ENCODE measurements at places on chromosomes 6 and 20. TPM values are rescaled to one million over a fixed set of nuclear protein-coding genes. Genes with fewer than 3 reads are reported as not detected.
A peak's percentile ranks its signal among the peaks of the same experiment; 100 is the strongest.

GRCh38 chr6:23021487-23021886, 452.1 kb downstream of the HDGFL1 start:
- no peak for DNase-seq

- no peak for DNase-seq
These were observed 55.2 kb upstream of the TBC1D7 start for GRCh38 chr6:13383328-13384163.

- no peak for DNase-seq
These were observed 51.6 kb downstream of the RALY start for GRCh38 chr20:34045294-34045693.

- DNase-seq = no peak
These were observed 21.7 kb downstream of the YTHDF1 start for GRCh38 chr20:63194007-63194796.

DNA sequence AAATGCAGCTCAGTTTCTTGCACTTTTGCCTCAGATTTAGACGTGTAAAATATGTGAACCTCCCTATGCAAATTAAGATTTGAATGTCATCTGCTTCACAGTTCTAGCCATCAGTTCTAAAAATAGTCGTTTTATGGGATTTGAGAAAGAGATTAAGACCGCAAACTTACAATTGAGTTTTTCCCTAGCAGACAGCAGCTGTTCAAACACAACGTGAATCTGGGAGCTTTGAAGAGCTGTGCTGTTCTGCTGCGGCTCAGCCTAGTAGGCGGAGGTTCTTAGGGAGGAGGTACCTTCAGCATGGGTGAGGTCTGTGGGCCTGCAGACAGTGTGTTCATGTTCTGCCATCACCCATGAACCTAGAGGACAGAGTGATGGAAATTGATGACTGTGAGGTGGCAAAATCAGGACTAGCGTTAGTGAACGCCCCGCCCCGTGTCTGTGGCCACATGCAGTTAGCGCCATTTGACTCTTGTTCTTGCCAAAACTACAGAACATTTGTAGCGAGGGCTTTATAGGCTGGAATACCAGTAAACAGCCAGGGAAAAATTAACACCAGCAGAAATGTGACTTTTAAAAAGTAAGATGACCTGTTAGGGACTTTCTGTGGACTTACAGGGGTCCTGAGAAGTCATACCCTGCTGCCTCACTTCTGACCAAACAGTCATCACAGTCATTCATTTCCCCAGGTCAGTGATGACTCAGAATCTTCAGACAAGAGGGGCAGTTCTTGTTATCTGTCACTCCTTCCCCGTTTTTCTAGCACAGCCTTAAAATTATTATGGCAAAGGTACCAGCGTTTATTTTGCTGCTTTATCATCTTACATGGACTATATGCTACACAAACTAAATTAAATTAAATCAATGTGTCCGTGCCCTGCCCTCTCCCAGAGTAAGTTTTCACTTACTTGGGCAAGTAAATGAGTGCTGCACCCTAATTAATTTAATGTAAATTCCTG, 84.3 kb upstream of the TMEM181 start:
- no peak for DNase-seq

- DNase-seq = no peak
These were observed 1.2 kb downstream of the DCBLD1 start for GRCh38 chr6:117483645-117484016.

DNA sequence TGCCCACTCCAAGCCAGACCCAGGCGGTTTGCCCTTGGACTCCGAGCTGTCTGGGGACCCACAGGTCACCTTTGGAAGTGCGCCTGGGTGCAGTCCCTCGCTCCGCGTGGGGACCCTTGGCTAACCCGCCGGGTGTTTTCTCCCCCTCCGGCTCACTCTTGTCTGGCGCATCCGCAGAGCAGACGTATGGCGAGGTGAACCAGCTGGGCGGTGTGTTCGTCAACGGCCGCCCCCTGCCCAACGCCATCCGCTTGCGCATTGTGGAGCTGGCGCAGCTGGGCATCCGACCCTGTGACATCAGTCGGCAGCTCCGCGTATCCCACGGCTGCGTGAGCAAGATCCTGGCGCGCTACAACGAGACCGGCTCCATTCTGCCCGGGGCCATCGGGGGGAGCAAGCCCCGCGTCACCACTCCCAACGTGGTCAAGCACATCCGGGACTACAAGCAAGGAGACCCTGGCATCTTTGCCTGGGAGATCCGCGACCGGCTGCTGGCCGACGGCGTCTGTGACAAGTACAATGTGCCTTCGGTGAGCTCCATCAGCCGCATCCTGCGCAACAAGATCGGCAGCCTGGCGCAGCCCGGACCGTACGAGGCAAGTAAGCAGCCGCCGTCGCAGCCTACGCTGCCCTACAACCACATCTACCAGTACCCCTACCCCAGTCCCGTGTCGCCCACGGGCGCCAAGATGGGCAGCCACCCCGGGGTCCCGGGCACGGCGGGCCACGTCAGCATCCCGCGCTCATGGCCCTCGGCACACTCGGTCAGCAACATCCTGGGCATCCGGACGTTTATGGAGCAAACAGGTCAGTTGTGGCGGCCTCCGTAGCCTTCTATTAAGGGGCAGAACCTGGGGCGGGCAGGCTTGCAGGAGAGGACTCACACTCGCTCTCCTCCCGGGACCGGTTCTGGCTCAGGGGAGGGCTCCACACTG, 1.1 kb downstream of the PAX1 start:
- no peak for DNase-seq

GRCh38 chr20:44309763-44310663, 989 bp downstream of the FITM2 start:
- DNase-seq = no peak

- DNase-seq = peak; percentile 18
These were observed 66.3 kb upstream of the CD93 start for GRCh38 chr20:23152308-23152892.

DNA sequence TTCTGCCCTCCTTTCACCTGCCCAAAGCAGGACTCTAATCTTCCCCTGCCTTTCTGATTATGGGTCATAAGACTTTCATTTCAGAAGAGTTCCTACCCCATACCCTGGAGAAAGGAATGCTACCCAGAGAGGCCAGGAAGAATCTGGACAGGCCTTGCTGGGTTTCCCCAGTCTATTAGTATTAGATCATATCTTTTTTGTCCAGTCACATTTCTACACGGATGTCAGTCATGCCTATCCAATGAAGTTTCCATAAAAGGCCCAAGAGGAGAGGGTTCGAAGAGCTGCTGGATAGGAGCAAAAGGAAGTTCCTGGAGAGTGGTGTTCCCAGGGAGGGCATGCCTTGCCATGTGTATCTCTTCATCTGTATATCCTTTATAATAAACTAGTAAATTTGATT, 3.2 kb downstream of the POLH start:
- no peak for DNase-seq

- DNase-seq = peak; percentile 85
These were observed at the start of gene SLC16A10 for GRCh38 chr6:111087106-111087835. Gene SLC16A10, plus strand, starts transcription at chr6:111087503. Its CDS starts 250 bp downstream, at chr6:111087753.

- no peak for DNase-seq
These were observed 9.7 kb upstream of the MARCKS start for GRCh38 chr6:113847447-113847846.

GRCh38 chr6:145420599-145420998, 314.7 kb downstream of the EPM2A start:
- DNase-seq = no peak

- DNase-seq = no peak
These were observed 130.0 kb downstream of the BTBD9 start for GRCh38 chr6:38509713-38510112.

GRCh38 chr6:161395716-161396231, 121.9 kb upstream of the AGPAT4 start:
- DNase-seq = no peak

- DNase-seq = no peak
These were observed 62.0 kb downstream of the TSPYL4 start for GRCh38 chr6:116191881-116192280.

DNA sequence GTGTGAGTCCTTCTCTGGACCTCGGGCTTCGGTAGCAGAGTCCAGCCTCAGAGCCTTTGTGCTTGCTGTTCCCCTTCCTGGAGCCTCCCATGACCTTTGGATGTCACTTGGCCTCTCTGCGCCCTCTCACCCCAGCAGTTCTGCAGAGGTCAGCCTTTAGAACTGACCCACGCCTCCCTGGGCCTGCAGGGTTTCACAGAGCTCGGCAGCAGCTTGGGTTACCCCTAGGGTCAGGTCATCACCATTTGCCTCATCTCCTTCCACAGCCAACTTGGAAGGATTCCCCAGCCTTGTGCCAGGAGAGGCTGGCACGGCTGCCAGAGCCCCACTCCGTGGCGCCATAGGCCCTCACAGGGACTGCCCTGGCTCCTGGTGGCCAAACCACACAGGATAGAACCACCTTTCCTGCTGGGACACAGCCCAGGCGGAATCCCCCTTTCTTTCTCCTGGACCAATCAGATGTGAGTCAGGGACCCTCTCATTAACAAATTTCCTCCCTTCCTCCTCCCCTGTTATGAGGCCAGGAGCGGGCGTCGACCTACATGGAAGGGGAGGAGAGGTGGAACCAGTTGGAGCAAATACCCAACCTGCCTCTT, 13.9 kb upstream of the SIRPA start:
- no peak for DNase-seq

- no peak for DNase-seq
These were observed 6.3 kb upstream of the TSHZ2 start for GRCh38 chr20:52965819-52966218.

DNA sequence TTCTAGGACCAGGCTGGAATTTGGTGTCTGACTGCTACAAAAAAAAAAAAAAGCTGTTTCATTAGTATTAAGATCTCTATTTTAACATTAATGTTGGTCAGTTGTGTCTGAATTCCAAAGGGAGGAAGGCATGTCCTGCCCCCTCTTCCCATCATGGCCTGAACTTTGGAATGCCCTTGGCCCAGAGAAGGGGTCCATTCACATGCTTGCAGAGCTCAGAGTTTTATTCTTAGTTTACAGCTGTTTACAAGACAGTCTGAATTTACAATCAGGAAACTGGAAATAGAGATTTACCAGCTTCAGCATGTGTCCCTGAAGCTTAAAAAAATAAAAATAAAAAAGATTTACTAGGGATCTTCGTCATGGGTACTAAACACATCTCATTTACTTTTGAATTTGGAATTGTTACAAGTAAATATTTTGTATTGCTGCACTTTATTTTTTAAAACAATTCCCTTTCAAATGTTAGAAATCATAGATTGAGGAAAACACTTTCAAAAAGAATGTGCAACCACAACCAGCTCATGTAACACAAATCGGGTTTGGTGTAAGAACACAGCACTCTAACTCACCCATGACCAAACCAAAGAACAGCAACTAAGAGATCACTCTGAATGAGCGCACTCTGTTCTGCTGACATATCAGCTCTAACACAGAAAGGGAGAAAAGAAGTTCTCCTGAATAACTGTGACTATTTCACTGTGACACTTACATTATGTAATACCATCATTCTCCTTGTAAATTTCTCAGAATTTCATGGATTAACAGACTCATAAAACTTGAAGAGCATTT, 6.6 kb upstream of the SERPINB6 start:
- DNase-seq = no peak

GRCh38 chr6:13641315-13641714, 26.2 kb downstream of the NOL7 start:
- DNase-seq = no peak

The ADGRF4 gene
- not detected for total RNA-seq

The KCNQ5 gene
- total RNA-seq = 10.0 TPM

The MAFB gene
- not detected for total RNA-seq

The TRMT11 gene
- 17.1 TPM for total RNA-seq

The MOG gene
- total RNA-seq = not detected

The RRBP1 gene
- 66.7 TPM for total RNA-seq

The CITED2 gene
- total RNA-seq = 36.2 TPM
